ENCODE measurements at places on chromosomes 7 and 10. TPM values are rescaled to one million over a fixed set of nuclear protein-coding genes. Genes with fewer than 3 reads are reported as not detected.
A peak's percentile ranks its signal among the peaks of the same experiment; 100 is the strongest.

EBLN1 gene
- total RNA-seq: not detected

USP54 gene
- 52.4 TPM for total RNA-seq

- no peak for DNase-seq
Measured at GRCh38 chr10:28833313-28833712, 156.0 kb downstream of the BAMBI start.

DNA sequence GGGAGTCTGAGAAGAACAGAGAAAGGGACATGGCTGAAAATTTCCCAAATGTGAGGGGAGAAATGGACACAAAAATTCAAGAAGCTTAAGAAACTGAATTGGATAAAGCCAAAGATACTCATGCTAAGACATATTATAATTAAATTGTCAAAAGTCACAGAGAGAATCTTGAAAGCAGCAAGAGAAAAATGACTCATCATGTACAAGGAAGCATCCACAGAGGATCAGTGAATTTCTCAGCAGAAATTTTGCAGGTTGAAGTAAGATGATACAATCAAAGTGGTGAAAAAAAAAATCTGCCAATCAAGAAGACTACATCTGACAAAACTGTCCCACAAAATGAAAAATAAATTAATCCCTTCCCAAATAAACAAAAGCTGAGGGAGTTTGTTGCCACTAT lies 56.8 kb downstream of the MPP7 start:
- no peak for DNase-seq

- no peak for DNase-seq
Measured at GRCh38 chr10:61642676-61643075, 20.1 kb upstream of the CABCOCO1 start.

GRCh38 chr10:59991661-59992060 lies 85.3 kb upstream of the CCDC6 start:
- peak; percentile 98 for DNase-seq

DNA sequence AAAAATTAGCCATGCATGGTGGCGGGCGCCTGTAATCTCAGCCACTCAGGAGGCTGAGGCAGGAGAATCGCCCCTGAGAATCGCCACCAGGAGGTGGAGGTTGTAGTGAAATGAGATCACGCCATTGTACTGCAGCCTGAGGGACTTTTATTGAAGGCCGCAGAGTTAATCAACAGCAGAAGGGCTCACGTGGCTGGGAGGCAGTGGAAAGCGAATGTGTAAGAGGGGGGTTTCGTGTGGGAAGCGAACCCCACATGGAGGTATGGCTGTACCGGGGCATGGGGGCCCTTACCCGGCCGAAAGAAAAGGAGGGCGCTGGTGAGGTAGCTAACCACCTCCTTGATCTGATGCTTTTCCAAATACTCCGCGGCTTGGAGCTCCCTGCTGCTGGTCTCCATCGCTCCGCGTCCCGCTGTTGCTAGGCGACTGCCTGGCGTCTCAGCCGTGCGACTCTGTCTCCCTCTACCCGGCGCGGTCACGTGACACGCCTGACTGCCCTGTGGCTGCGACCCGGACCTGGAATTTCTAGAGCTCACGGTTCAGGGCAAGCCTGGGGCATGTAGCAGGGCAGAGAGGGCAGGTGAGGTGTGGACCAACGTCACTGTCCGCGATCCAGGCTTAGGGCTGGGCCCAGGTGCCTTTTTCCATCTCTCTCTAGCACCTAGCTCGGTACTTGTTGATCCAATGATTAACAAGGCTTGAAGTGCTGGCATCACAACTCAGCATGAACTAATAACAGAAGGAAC lies at the start of gene EFCAB10:
TSS of gene EFCAB10 (minus strand) at position 428 of the 746 bp plus-strand sequence. CDS start at position 398, 30 bp downstream.
- DNase-seq: no peak

GRCh38 chr7:26376175-26376917 lies 84.7 kb downstream of the SNX10 start:
- peak; percentile 62 for DNase-seq

DNA sequence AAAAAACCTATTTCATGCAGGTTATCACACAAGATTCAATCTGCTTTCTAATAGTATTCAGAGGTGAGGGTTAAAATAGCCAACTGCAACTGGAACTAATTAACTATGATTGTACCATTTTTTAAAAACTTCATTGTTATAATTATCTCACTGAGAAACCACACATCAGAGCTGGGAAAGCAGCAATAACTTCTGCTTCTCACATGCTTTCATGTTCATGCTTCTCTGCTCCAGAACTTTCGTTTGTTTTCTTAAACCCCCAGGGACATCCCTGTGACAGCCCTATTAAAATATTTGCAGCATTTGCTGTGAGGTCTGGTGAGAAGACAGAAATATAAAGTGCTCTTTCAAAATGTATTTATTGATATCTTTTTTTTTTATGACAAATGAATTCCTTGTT lies 389.0 kb upstream of the SORCS1 start:
- no peak for DNase-seq

- DNase-seq: no peak
Measured at GRCh38 chr7:128024151-128024550, 7.1 kb downstream of the LRRC4 start.
